ENCODE measurements at places on chromosomes 12 and 14. TPM values are rescaled to one million over a fixed set of nuclear protein-coding genes. Genes with fewer than 3 reads are reported as not detected.

The INSM2 gene
- total RNA-seq = not detected

The FGF6 gene
- not detected for total RNA-seq

The IL23A gene
- total RNA-seq = not detected

The PAX9 gene
- not detected for total RNA-seq

The ANKS1B gene
- 0.64 TPM for total RNA-seq

The KCNH3 gene
- under 0.01 TPM for total RNA-seq

The RAB21 gene
- total RNA-seq = 12.5 TPM

The PMCH gene
- not detected for total RNA-seq

The DPPA3 gene
- total RNA-seq = not detected

The JPH4 gene
- not detected for total RNA-seq

The PNN gene
- total RNA-seq = 15.1 TPM

The SMCO2 gene
- not detected for total RNA-seq

The LRRC10 gene
- total RNA-seq = not detected

The TMEM179 gene
- total RNA-seq = not detected

The FSCB gene
- under 0.01 TPM for total RNA-seq

The CMA1 gene
- not detected for total RNA-seq

The GZMB gene
- not detected for total RNA-seq

The RIMBP2 gene
- total RNA-seq = not detected

The UNC79 gene
- under 0.01 TPM for total RNA-seq

The LALBA gene
- total RNA-seq = not detected

All from fibroblast of villous mesenchyme (primary cell).